ENCODE measurements at places on chromosomes 2 and 18.

GRCh38 chr18:58638441-58638840, 9.6 kb upstream of the ALPK2 start:
- DNase-seq, result no peak

DNA sequence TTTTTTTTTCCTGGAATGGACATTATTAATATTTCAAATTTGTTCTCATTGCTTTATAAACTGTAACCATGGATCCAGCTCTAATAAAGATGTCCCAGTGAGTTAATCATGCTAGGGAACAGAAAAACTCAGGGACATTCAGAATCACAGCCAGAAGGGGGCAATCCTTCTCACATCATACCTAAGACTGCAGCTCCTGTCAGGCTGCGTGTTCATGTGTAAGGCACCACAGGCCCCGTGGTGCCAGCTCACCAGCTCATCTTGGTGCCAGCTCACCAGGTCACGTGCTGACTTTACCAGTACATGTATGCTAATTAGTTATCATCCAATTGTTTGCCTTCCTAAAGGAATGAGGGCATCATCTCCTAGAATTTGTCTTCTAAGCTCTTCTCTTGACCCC, 84.7 kb upstream of the NEDD4L start:
- DNase-seq, result peak; percentile 23

DNA sequence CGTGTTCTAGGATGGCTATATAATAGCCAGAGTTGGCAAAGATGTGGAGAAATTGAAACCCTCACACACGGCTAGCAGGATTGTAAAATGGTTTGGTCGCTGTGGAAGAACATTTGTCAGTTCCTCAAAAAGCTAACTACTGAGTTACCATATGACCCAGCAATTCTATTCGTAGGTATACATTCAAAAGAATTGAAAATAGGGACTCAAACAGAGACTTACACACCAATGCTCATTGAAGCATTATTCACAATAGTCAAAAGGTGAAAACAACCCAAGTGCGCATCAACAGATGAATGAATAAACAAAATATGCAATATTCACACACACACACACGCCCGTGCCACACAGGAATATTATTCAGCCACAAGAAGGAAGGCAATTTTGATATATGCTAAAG, 98.7 kb downstream of the PLA2R1 start:
- DNase-seq, result no peak

- no peak for DNase-seq
Measured at GRCh38 chr2:75238670-75239330, 39.5 kb upstream of the TACR1 start.

DNA sequence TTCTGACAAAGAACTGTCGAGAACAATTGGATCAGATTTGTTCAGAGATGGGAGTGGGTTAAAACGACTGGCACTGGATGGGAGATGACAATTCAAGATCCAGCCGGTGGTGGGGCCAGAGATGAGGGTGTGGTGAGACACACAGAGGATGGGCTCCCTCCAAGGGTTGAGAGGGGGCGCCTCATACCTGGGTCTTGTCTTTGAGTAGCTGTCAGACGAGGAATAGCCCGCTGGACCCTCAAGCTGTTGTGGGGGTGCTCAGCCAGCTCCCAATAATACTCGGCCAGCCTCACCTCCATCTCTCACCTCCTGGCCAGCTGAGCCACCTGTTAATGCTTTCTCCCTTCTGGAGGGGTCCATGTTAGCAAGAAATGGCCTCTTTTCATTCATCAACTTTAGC, 14.0 kb downstream of the INPP5D start:
- no peak for DNase-seq

DNA sequence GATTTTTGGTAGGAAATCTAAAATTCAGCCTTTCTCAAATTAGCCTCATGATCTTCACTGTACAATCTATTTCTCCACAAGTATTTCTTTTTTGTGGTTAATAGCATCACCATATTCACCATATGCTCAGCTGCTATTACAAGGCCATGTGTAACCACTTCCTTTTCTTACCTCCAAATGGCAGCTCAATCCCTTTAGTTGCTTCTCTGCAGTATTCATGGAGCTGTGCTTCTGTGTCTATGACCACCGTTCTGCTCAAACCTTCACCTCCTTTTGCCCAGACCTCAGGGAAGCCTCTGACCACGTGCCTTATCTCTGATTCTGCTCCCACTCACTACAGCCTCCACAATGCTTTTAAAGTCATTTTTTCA, 126.7 kb upstream of the TMEM200C start:
- no peak for DNase-seq

DNA sequence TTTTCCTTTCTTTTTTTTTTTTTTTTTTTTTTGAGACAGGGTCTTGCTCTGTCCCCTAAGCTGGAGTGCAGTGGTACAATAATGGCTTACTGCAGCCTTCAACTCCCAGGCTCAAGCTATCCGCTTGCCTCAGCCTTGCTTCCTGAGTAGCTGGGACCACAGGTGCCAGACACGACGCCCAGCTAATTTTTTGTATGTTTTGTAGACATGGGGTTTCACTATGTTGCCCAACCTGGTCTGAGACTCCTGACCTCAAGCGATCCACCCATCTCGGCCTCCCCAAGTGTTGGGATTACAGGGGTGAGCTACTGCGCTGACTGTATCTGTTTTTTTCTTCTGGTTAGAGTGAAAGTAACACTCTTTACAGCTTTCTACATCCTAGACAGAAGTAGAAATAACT, 240.3 kb upstream of the FBXO11 start:
- no peak for DNase-seq

DNA sequence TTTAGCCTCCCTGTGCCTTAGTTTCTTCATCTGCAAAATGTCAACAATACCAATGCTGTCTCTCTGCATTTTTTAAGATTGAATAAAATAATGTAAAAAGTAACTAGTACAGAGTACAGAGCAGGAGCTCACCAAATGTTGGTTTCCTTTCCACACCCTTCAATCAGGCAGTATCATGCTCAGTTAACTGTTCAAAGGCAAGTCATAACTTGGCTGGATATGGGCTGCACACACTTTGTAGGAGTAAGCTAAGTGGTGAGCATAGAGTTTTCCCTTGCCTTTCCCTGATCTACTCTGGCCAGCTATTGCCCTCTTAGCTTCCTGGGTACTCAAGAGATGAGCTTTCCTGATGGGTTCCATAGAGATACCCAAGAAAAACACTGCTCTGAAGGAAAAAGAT, 77.9 kb downstream of the CYBRD1 start:
- no peak for DNase-seq

GRCh38 chr2:192029089-192029488, 165.6 kb downstream of the TMEFF2 start:
- DNase-seq, result no peak

GRCh38 chr2:128178650-128179460, 87.9 kb downstream of the UGGT1 start:
- DNase-seq, result no peak

GRCh38 chr2:241154915-241155314, 4.6 kb downstream of the PPP1R7 start:
- DNase-seq, result no peak

DNA sequence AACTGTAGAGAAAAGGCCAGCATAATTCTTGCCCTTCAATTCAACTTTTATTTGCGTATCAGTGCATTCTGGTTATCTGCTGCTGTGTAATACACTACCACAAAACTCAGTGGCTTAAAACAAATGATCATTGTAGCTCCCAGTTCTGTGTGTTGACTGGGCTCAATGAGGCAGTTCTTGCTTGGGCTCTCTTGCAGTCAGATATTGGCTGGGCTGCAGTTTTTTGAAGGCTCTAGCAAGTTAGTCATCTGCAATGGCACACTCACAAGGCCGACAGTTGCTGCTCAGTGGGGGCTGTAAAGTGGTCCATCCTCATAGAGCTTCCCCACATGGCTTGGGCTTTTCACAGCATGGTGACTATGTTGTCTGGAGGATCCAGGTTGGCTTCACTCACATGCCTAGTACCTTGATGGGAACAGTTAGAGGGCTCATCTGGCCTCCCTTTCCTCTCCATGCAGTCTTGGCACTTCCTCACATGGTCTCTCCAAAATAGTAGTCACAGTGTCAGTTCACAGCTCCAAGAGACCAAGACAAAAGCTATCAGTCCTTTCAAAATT, 110.6 kb upstream of the TNP1 start:
- DNase-seq, result no peak

DNA sequence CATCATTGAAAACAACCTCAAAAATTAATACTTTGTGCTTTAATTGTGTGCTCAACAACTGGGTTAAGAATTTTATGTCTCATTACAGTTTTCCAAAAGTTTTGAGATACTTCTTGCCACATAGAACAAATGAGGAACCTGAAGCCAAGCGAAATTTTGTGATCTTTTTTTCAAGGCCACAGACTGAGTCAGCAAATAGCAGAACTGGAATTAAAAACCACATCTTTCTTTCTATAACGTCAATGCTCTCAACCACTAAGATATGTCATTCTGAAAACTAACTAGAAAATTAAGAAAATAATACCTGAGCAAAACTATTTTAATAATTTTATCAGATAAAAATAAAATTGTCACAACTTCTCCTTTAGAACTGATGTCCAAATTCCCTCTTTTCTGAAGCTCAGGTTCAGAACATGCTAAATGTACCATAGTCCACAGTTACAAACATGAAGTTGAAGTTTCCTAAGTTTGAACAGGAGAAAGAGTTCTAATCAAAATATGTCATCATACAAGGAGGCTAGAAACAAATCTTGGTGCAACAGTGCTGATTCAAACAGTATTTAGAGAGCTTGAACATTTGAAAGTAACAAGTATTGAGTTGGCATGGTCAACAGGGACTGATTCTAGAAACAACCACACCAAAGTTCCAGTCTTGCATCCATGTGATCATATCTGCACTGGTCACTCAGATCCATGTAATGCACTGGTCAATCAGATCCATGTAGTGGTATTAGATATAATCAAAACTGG, 27.6 kb upstream of the CALCRL start:
- no peak for DNase-seq

DNA sequence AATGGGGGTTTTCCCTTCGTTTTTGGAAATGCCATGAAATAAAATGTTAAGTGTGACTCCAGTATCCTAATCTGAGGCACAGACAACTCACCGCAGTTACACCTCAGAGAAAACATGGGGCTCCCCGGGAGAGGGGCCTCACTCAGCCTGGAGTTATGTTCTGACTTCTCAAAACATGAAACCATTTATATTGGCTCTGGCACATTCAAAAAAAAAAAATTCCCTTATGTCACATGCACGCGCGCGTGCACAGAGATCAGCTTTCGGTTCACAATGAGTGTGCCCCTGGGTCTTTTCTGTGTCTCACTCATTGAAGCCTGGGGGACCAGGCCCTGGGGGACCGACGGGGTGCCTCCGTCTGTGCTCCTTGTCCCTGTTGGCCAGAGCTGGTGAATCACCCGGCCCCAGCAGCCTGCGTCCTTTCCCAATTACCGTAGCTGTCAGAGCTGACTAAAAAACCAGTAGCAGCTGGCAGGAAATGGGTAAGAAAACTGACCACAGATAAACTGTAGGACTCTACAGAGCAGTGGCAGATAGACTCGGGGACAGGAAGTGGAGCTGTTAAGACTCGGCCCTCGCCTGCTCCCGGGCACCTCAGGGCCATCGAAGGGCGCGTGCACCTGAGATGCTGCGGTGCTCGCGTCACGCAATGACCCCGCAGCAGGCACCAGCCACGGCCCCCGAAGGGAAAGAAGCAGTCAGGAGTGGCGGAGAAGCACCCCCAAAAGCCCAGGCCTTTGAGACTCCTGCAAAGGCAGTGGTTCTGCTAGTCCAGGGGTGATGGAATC, 138.3 kb upstream of the ID2 start:
- no peak for DNase-seq

GRCh38 chr2:26161926-26162325, 11.0 kb upstream of the GAREM2 start:
- DNase-seq, result no peak

- no peak for DNase-seq
Measured at GRCh38 chr2:48548840-48549239, 18.9 kb downstream of the STON1 start.

- DNase-seq, result no peak
Measured at GRCh38 chr2:28393114-28393836, 617 bp downstream of the FOSL2 start.

GRCh38 chr2:199710551-199710950, 140.4 kb downstream of the FTCDNL1 start:
- no peak for DNase-seq

DNA sequence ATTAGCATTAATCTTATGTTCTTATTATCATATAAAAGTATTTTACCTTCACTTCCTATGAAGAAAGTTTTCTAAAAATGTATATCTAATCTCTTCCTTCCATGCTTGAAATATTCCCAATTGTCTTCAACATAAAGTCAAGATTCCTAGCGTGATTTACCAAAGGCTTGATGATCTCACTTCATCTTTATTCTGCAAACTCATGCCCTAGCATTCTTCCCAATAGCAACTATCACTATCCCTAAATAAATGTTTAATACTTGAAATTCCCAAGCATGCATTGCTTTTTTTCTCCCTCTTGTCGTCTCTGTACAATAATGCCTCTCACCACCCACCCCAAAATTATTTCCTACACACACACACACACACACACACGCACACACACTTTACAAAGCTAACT, 125.8 kb downstream of the VWC2L start:
- DNase-seq, result no peak
